Stimulated activated CD4-positive, alpha-beta T cell treated with anti-CD3 and anti-CD28 coated beads, Interleukin-4, amount 100 ng/mL, for 4 hours (primary cell): ENCODE measurements at places on chromosomes 2 and 18.

DNA sequence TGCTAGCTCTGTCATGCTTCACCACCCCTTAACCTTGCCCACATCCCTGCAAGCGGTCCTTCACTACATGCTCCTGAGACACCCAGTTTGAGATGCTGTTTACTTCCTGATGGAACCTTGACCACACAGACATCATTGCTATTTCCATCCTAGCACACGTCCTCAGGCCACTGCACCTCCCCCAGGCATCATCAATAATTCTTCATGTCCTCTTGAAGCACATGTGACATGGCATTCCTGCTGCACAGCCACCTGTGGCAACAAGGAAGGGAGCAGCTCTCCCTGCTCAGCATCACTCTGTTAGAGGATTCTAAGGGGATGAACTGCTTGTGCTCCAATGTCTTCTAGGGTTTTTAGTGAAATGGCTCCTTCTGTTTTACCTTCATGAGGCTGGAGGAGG, 26.1 kb upstream of the ST3GAL5 start:
- DNase-seq = no peak

GRCh38 chr2:33913071-33913616, 314.0 kb upstream of the FAM98A start:
- DNase-seq = no peak

GRCh38 chr18:415617-416612, 84.6 kb downstream of the COLEC12 start:
- no peak for DNase-seq

DNA sequence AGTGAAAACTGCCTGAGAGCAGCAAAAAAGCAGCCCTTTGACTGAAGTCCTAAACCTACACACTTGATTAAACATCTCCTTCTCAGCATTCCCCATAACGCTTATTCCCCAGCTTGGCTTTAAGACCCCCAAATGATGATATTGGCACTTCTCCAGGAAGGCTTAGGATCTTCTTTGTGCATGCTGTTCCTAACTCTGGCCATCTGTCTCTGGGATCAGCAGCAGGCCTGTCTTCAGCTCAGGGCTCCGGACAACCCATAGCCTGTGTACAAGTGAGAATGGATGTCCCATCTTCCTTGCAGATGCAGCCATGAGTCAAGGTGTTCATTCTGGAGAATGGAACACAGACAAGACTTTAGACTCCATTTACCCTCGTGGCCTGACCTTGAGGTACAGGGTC, 81.6 kb upstream of the TMEM17 start:
- DNase-seq = no peak

GRCh38 chr2:174835797-174836255, 71.6 kb upstream of the CHRNA1 start:
- peak; percentile 4 for DNase-seq

DNA sequence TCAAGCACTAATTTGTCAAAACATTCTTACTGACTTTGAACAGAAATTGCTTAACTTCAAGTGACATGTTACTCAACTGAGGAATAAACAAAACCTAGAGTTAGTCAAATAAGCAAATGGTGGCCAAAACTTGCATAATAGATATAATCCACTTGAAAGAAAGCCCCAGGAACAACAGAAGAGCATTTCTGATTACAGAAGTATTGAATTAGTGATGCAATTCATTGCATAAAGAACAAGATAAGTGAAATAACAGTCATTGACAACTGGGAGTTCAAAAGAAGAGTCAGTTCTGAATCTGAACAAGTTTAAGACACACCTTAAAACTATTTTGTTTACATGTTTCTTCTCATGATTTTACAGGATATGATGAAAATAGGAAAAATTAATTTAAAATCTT, 30.8 kb downstream of the COBLL1 start:
- DNase-seq = no peak

DNA sequence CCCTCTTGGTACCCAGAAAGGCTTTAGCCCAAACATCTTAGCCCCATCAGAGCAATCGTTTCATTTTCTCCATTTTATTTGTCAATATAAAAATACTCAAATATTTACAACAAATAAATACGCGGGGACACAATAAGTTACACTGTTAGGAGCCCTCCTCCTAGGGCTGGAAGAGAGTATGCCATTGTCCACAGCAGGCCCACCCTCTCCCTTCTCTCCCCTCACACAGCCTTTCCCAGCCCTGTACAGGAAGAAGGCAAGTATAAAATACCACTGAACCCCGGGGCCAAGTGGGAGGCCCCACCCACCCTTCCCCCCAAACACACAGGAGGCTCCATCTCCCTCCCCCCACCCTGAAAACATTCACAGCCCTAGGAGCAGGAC, 1.9 kb upstream of the ANKRD39 start:
- no peak for DNase-seq

- no peak for DNase-seq
These were observed 59.9 kb upstream of the REG3A start for GRCh38 chr2:79219383-79219988.

DNA sequence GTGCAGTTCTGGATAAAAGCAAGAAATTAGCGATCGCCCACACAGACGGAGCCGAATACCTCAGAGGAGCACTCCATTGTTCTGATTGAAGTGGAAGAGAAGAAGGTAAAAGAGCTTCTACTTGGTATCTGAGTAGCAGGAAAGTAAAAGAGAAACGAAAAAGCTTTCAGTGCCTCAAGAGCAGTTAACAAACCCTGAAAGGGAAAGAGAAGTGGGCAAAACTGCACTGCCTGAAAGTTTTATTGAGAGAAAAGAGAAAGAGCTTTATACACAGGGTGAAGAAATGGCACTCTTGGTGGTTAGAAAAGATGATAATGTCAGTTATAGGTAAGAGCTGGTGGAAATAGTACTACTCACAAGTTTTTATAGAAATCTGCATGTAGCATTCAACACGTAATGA, 192.8 kb downstream of the CDCA7 start:
- no peak for DNase-seq

DNA sequence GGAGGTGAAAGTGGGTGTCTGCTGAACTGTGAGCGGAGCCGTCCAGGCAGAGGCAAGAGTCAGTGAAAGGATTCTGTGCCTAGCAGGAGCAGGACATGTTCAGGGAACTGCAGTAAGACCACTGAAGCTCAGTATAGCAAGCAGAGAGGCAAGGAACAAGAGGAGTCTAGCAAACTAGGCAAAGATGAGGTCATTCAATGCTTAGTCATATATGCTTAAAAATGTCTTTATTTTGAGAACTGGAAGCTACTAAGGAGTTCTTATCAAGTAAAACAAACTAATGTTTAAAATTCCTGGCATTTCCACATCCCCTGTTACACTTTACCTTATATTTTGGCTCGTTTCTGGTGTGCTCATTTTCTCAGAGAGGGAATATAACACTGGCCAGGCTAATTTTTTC, 913.4 kb downstream of the CBLN2 start:
- DNase-seq = no peak

DNA sequence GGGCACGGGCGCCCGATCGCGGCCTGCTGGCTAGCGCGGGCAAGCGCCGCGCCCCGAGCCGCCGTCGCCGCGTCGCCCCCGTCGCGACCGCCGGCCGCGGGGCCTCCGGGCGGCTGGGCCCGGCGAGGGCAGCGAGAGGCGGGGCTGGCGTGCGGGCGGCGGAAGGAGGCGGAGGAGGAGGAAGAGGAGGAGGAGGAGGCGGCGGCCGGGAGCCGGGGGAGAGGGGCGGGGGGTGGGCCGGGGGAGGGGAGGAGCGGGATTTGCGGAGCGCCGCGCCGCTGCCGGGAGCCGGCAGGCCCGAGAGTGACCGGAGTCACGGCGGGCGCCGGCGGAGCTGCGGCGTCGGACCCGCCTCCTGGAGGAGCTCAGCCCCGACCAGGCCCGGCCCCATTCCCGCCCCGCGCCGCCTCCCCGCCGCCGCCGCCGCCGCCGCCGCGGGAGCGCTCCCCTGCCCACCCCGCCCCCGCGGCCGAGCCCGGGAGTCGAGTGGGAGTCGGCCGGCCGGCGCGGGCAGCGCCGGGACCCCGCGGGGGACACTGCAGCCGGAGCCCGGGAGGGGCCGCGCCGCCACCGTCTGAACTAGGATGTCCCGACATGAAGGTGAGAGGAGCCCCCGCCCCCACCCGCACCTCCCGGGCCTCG, at the start of gene KCMF1:
KCMF1 (plus strand) TSS at position 294 of the 642 bp plus-strand sequence; CDS start at position 585, 291 bp downstream.
- peak; percentile 77 for DNase-seq

- no peak for DNase-seq
These were observed 162.0 kb upstream of the HAAO start for GRCh38 chr2:42954227-42954962.

DNA sequence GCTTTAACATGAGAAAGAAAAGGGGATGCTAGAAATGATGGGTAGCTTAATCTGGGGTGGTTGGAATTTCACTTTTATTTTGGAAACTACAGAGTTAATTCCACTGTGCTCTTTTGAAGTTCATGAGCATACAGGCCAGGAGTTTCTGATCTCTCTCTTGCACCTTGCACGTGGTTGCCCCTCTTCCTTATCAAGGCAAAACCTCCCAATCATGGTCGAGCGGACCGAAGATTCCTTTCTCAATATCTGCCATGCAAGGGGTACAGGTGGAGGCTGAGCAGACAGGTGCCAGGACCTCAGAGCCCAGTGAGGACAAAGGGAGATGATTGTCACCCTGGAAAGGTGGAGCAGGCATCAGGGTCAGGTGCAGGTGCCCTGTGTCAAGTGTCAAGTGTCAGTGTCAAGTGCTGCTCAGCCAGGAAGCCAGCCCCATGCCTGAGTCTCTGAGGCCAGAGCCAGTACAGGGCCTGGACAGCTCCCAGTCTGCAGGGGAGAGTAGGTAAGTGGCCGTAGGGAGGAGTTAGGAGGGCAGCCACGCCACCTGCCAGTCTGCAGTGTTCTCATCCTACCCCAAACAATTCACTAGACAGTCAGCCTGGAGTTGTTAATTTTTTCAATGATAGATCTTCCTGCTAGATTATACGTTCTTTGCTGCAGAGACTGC, 42.2 kb downstream of the LPIN1 start:
- DNase-seq = no peak

DNA sequence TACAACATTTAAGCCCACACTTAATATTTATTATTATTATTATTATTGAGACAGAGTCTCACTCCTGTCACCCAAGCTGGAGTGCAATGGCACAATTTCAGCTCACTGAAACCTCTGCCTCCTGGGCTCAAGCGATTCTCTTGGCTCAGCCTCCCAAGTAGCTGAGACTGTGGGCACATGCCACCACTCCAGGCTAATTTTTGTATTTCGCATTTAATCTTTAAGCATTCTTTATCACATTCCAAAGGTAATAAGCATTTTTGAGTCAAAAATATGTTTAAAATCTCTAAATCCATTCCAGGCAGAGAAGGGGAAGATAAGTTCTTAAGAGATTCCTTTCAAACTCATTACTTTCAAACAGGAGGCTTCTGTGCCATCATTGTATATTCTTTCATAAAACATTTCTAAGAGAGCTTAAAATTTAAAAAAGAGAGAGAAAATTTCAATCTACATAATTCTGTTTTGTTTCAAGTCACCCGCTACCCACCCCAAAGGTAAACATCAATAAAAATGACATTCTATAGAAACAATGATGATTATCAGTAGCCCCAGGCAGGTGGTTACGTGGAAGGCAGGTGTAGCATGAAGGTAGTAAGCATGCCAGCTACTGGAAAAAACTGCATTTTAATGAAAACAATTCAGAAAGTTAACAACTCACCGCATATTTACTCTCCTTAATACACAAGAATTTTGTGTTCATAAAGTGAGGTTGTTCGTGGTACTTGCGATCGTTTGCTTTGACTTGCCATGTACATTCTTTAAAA, 84.4 kb upstream of the NARS1 start:
- DNase-seq = no peak

DNA sequence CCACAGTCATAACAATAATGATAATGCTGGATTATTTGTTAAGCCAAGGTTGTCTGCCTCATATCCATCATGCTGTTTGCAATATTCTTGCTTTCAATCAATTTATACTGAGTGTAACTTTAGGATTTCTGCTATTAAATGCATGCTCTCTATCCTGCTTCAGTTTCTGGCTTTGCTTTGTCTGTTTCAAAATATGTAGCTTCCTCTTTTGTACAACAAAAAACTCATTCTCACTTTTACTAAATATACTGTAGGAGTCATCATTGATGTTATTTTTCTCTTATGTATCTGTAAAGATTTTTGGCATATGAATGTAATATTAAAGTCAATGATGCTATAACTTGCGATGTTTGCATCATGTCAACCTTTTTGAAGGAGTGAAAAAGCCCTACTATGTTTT, 149.3 kb downstream of the GPD2 start:
- DNase-seq = no peak

DNA sequence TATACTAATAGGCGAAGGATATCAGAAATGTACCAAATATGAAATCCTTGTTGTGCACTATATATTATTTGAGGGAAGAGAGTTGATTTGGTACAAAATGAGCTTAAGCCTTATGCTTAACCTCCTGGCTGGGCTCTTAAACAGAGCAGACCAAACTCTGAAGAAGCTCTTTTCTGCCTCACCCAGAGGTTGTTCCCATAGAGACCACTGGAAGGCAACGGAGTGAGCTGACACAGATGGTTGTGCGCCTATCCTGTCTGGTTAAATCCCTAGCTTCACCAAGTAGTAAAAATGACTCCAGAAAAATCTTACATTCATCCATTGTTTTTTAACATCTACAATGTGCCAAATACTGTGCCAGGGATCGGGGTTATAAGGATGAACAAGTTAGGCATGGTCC, 55.9 kb upstream of the NOL4 start:
- no peak for DNase-seq

- DNase-seq = peak; percentile 11
These were observed 85.1 kb upstream of the ATL2 start for GRCh38 chr2:38462121-38462661.

DNA sequence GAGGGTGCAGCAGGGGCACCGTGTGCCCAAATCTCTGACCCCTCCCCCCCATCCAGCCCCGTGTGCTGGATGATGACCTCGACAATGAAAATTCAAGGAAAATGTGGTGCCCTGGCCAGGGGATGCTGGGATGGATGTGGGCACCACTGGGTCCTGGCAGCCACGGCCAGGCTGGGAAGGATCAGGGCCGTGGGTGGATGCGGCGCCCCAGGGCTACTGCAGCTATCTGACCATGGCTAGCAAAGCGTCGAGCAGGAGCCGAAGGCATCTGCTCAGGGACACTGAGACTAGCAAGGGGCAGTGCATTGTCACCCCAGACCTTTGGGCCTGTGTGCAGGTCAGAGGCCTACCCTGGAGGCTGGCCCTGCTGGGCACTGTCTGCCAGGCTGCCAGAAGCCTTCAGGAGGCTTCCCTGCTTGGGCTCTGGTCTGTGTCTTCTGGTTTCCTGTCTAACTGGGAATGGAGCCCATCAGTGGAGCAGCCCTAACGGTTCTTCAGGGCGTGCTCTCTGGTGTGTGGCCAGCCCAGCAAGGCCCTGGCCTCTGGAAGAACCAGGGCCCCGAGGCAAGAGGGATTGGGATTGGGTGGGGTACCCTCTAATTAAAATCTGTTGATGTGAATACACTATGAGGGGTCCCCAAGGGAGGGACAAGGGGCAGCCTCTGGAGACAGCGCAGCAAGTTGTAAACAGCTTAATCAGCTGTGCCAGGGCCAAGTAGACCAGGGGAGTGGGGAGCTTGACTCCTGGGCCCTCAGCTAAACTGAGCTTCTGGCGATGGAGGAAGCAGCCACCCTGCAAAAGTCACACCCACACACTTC, 98.0 kb downstream of the STPG4 start:
- no peak for DNase-seq

GRCh38 chr2:182078988-182079602, 93.4 kb downstream of the PPP1R1C start:
- DNase-seq = no peak
